ENCODE measurements at places on chromosomes 16 and 17.

DNA sequence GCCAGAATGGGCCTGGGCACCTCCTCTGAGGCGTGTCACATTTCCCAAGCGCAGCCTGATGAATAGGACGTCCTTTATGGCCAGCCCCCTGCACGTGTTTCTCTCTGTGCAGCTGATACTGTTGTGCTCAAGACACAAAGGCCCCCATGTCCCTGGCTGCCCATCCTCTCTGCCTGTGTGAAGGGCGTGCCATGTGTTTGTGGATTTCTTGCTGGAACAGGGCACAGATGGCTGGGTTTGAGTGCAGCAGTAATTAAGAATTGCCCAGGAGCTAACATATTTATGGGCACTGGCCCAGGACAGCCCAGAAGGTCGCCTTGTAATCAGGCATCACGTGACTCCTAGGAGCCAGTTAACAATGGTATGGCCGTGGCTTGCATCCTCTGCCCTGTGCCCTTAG, 181.1 kb downstream of the CCDC182 start:
- no peak for DNase-seq

- peak; percentile 95 for DNase-seq
Measured at GRCh38 chr17:43211480-43212402, at the start of gene TMEM106A. Gene TMEM106A, plus strand, starts transcription at chr17:43211875. Its CDS starts 1,167 bp downstream, at chr17:43213042.

- no peak for DNase-seq
Measured at GRCh38 chr16:15672514-15673167, 22.6 kb downstream of the NDE1 start.

GRCh38 chr16:82829301-82829700, 202.5 kb downstream of the CDH13 start:
- DNase-seq, result no peak

GRCh38 chr16:74788108-74788507, 13.5 kb upstream of the FA2H start:
- no peak for DNase-seq

Data from GM13976 (cell line).